ENCODE measurements at places on chromosomes 11 and 22.

DNA sequence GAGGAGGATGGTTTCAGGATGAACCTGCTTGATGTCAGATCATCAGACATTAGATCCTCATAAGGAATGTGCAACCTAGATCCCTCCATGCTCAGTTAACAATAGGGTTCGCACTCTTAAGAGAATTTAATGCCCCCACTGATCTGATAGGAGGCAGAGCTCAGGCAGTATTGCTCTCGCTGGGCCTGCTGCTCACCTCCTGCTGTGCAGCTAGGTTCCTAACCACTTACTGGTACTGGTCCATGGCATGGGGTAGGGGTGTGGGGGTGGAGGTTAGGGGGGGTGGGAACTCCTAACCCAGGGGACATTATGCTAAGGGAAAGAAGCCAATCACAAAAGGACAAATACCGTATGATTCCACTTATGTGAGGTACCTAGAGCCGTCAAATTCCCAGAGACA, 256.5 kb downstream of the TENM4 start:
- DNase-seq: no peak

GRCh38 chr22:37910890-37911672, 5.0 kb downstream of the MICALL1 start:
- no peak for DNase-seq

- no peak for DNase-seq
These were observed at the start of gene OR6A2 for GRCh38 chr11:6799402-6799801. OR6A2 (minus strand) TSS chr11:6799689; CDS start chr11:6795708, 3,981 bp downstream.

DNA sequence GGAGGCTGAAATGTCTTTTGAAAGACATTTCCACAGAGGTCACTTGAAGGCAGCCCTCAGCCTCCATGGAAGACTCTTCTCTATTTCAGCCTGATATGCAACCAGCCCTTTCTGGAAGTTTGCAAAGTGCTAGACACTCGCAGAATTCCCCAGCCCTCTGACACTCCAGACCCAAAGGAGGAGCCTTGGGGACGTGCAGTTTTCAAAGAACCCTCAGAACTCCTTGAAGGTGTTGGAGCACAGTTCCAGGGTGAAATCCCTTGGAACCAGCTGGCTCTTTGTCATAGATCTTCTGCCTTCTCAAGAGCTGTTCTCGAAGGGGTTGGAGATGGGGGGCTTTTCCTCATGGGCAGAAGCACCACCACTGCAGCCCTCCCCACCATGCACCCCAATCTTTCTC, 19.6 kb downstream of the SPATA19 start:
- no peak for DNase-seq

GRCh38 chr11:8273287-8273686, 9.6 kb upstream of the LMO1 start:
- no peak for DNase-seq

- no peak for DNase-seq
These were observed 6.4 kb downstream of the CD3E start for GRCh38 chr11:118310781-118311485.

- DNase-seq: no peak
These were observed 668 bp downstream of the MADD start for GRCh38 chr11:47270331-47271271.

- DNase-seq: no peak
These were observed 29.7 kb upstream of the NELL1 start for GRCh38 chr11:20639688-20640087.

GRCh38 chr11:47979378-47980087, 826 bp upstream of the PTPRJ start:
- no peak for DNase-seq

DNA sequence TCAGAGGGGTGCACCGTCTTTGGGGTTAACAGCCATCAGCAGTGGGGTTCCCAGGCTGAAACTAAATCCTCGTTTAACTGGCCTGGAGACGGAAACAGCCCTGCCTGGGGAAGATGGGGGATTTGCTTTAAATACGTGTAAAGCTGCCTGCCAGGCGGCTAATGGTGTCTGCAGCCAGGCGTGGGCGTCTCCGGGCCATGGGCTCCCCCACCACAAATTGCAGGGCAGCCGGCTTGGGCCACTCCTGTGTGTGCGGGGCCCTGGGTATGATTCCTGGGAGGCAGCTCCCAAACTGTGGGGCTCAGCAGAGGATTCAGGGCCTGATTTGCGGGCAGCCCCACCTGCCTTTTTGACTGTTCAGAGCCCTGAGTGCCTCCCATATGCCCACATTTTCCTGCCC, 110.5 kb downstream of the KCNQ1 start:
- DNase-seq: no peak

DNA sequence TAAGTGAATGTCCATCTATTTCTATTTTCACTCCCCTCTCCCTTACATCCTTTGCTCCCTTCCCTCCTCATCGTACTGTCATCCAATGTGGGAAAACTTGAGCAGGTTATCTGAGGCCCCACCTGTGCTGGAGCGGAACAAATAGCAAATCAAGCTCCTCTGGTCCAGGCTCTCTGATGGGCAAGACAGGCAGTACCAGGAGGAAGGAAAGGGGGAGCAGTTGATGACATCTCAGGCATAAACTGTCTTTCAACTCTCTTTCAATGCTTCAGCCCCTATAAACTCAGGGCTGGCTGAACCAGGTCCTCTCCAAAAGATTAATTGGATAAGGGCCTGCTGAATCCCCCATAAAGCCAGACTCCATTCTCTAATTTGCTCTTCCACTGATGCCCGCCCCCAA, 1.5 kb upstream of the CCKBR start:
- no peak for DNase-seq

DNA sequence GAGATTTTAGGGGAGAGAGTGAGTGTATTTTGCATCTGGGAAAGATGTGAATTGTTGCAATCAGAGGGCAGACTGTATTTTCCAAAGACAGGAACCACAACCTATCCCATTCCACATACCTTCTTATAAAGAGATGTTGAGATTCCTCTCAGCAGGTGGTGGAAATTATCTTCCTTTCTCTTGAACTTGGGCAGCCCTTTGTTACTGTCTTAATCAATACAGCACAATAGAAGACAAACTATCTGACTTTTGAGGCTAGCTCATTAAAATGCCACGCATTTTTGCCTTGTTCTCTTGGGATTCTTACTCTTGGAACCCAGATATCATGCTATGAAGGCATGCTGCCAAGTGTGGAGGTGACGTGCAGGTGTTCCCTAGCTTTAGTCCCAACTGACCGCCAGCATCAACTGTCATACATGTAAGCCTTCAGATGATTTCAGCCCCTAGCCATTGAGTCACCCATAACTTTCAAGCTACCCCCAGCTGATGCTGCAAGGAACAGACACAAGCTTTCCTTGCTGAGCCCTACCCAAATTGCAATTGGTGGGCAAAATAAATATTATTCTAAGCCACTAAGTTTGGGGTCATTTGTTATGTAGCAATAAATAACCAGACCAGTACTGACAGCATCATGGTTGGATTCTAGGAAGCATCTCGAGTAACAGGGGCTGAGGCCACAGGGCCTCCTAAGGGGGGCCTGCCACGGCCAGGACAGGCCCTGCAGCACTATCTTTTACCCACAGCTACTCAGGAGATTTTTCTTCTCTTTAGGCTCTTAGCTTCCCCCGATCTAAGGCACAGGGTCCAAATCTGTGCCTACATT, 63.0 kb downstream of the RPL27A start:
- DNase-seq: no peak

DNA sequence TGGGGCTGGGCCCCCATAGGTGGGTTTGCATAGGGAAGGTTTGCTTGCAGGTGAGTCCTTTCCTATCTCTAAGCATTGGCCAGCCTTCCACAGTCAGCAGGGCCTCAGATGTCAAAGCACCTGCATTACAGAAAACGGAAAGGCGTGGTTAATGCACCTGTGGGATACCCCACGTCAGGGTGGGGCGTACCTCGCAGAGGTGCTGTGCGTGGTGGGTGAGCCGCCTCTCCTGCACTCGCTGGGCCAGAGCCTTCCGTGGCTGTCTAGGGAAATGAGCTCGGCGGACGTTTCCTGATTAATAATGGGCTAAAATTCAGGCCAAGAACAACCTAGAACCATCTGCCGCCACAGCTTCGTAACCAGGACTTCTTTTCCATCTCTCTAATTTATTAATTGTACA, 32.3 kb downstream of the ST14 start:
- DNase-seq: no peak

DNA sequence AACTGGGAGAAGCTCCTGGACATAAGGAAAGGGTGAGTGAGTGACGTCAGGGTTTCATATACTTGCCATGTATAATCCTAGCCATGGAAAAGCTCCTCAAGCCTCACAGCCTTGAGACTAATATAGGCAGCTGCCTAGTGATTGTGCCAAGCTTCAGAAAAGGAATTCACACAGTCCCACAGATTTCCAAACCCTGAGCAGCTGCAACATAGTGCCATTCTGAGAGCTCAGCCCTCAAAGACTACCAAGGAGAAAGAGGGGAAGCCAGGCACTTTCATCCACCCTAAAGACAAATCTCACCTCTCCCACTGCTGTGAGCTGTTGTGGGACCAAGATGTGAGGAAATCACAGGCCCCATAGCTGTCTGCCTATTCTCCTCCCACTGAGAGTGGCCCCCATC, 707.9 kb upstream of the ANO5 start:
- no peak for DNase-seq

GRCh38 chr11:119976805-119977560, 160.9 kb downstream of the TRIM29 start:
- DNase-seq: no peak

- no peak for DNase-seq
These were observed 248.1 kb downstream of the CTTN start for GRCh38 chr11:70646272-70647049.

- DNase-seq: no peak
These were observed 585 bp downstream of the CPT1B start for GRCh38 chr22:50577697-50577986.

DNA sequence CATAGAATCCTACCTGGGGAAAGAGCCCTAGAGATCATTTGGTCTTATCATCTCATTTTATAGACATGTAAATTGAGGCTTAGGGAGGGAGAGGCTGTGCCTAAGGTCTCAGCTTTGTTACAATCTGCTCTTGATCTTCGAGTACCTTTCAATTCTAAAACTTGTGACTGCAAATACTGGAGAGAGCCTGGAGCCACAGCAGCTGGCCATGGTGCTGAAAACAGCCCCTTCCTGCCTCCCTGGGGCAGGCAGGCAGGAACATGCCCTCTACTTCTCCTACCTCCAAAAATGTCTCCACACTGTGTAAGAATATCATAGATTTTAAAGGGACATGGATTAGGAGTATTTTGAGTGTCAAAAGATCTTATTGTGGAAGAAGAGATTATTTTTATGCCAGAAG, 52.2 kb downstream of the C22orf42 start:
- DNase-seq: no peak

GRCh38 chr11:103637831-103638230, 398.6 kb upstream of the DDI1 start:
- no peak for DNase-seq

- peak; percentile 11 for DNase-seq
These were observed 8.0 kb upstream of the MRPL23 start for GRCh38 chr11:1939006-1939625.

DNA sequence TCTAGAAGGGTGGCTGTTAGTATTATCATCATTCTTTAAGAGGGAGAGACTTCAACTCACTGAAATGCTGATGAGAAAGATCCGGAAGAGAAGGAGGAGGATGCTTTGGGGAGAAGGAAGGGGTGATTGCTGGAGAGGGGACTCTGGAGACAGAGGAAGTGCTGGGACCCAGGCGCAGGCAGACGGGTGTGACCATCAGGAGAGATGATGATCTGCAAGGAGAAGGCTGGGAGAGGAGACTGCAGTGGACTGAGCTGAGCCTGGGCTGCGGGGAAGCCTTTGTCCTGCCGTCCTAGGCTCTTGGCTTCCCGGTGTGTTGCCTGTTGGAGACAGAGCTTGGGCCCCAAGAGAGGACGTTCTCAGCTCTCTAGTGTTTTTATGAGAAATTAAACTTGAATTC, 22.6 kb downstream of the RASD2 start:
- DNase-seq: no peak
